Upper lobe of right lung (tissue), 1 donor: ENCODE measurements at places on chromosomes 7 and 10. TPM values are rescaled to one million over a fixed set of nuclear protein-coding genes. Genes with fewer than 3 reads are reported as not detected.

The ANK3 gene
- total RNA-seq, result 91.1 TPM

The GDI2 gene
- total RNA-seq, result 174 TPM

The FXYD4 gene
- total RNA-seq, result 1.1 TPM

The SEM1 gene
- total RNA-seq, result 29.5 TPM

The FAM25C gene
- total RNA-seq, result not detected

The VDAC2 gene
- total RNA-seq, result 119 TPM

The CDNF gene
- 0.61 TPM for total RNA-seq

The SFRP4 gene
- total RNA-seq, result 6.7 TPM

The PHKG1 gene
- 0.72 TPM for total RNA-seq

The ZNF746 gene
- 17.0 TPM for total RNA-seq

The CRTAC1 gene
- 128 TPM for total RNA-seq

The STARD3NL gene
- total RNA-seq, result 53.8 TPM

The FAM180A gene
- 6.8 TPM for total RNA-seq

GRCh38 chr7:140418653-140419052 is 14.8 kb downstream of the RAB19 start:
- H3K27ac ChIP-seq, result no peak overlapping the region
- no peak overlapping the region for H3K4me3 ChIP-seq
- H3K4me1 ChIP-seq, result no peaks in the 10 kb centered on the region

GRCh38 chr7:151238924-151239836 is 6.9 kb downstream of the CHPF2 start:
- DNase-seq, result no peak
- H3K4me3 ChIP-seq, result no peak overlapping the region
- no peak overlapping the region for H3K27ac ChIP-seq
- H3K27me3 ChIP-seq, result peaks cover 4% of the 10 kb centered on the region

DNA sequence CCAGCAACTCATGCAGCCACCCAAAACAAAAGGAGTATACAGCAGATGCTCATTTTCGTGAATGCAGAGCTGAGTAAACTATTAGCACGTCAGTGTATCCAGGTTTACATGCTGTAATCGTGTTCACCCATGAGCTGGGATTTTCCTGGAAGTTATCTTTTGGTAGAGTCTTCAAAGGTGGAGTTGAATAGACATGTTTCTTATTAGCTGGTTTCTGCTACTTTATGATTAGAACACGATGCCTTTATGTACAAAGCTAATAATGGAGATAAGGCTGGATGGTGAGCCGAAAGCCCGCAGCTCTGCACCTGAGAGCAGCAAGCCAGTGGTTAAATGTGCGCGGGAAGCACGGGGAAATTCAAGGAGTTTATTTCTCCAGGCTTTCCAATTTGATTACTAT is 123.8 kb downstream of the ADARB2 start:
- no peak for DNase-seq
- H3K27me3 ChIP-seq, result peaks cover 33% of the 10 kb centered on the region
- no peaks in the 10 kb centered on the region for H3K36me3 ChIP-seq
- H3K4me1 ChIP-seq, result no peaks in the 10 kb centered on the region
- no peak overlapping the region for H3K4me3 ChIP-seq
- no peak overlapping the region for H3K27ac ChIP-seq

DNA sequence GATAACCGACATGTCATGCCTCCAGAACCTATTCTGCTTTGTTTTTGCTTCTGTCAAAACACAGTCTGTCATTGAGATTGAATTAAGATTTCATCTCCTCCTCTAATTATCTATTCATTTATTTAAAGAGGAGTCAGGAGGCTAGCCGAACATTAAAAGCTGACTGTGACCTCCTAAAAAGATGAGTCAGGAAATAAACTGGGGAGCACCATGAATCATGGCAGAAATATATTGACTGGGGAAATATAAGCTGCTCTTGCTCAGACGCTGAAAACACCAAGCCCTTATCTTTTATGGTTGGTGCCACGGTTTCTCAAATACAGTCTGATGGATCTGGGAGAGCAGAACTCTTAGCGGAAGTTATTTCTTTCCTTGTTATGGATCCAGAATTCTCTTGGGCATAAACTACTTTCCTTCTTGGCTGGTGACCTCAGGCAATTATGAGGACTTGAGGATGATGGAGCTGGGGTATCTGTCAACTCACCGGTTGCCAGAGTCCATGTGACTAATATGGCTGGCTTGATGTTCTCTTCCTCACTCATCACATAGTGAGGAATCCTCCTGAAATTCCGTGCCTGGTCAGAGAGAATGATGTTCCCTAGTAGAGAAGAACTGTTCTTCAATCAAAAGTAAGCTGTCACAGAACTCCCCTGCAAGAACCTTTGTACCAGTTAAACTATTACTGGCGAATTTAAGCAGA is 307.6 kb upstream of the PHYHIPL start:
- H3K27ac ChIP-seq, result no peak overlapping the region
- no peaks in the 10 kb centered on the region for H3K4me1 ChIP-seq
- no peaks in the 10 kb centered on the region for H3K36me3 ChIP-seq
- H3K27me3 ChIP-seq, result no peaks in the 10 kb centered on the region

- H3K27ac ChIP-seq, result no peak overlapping the region
- no peak for DNase-seq
- no peaks in the 10 kb centered on the region for H3K4me1 ChIP-seq
- no peaks in the 10 kb centered on the region for H3K27me3 ChIP-seq
- H3K36me3 ChIP-seq, result no peaks in the 10 kb centered on the region
- H3K4me3 ChIP-seq, result no peak overlapping the region
Measured at GRCh38 chr10:116490028-116490662, 55.6 kb upstream of the PNLIP start.

DNA sequence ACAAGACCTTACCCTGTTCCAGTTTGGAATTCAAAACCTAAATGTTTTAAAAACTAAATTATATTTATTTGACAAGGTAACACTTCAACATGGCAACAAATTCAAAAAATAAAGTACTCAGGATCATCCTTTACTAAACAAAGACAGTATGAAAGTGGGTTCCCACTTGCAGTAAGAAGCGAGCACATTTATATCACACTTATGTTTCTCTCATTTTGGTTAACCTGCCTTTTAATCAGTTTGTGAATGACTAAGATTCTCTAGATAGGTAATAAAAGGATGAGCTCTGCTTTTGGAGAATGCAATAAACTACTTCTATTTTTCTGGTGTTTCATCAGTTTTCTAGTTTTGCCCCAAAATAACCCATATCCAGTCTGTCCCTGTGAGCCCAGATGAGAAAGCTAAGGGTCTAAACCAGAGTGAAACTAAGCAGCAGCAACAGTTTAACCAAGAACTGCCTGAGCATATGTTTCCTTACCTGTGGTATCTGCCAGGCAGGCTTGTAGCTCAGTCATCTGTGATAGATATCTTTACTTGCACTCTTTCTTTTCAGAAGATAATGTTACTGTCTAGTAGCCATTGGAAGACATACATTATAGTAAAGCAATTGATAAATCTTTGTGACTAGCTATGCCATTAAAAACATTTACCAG is 64.1 kb downstream of the ABLIM1 start:
- no peak for DNase-seq
- no peak overlapping the region for H3K4me3 ChIP-seq
- no peaks in the 10 kb centered on the region for H3K36me3 ChIP-seq
- H3K27me3 ChIP-seq, result no peaks in the 10 kb centered on the region
- no peaks in the 10 kb centered on the region for H3K4me1 ChIP-seq

- H3K36me3 ChIP-seq, result no peaks in the 10 kb centered on the region
- H3K4me3 ChIP-seq, result no peak overlapping the region
- H3K27ac ChIP-seq, result no peak overlapping the region
- H3K4me1 ChIP-seq, result no peaks in the 10 kb centered on the region
- DNase-seq, result no peak
Measured at GRCh38 chr10:21183025-21183424, 285.9 kb upstream of the NEBL start.

- H3K27ac ChIP-seq, result no peak overlapping the region
- H3K27me3 ChIP-seq, result no peaks in the 10 kb centered on the region
- H3K4me1 ChIP-seq, result no peaks in the 10 kb centered on the region
Measured at GRCh38 chr7:24442170-24442777, 131.0 kb upstream of the PALS2 start.

- no peaks in the 10 kb centered on the region for H3K36me3 ChIP-seq
- H3K4me3 ChIP-seq, result no peak overlapping the region
- peaks cover 82% of the 10 kb centered on the region for H3K4me1 ChIP-seq
- no peaks in the 10 kb centered on the region for H3K27me3 ChIP-seq
Measured at GRCh38 chr7:30474893-30475292, 3.7 kb downstream of the NOD1 start.

DNA sequence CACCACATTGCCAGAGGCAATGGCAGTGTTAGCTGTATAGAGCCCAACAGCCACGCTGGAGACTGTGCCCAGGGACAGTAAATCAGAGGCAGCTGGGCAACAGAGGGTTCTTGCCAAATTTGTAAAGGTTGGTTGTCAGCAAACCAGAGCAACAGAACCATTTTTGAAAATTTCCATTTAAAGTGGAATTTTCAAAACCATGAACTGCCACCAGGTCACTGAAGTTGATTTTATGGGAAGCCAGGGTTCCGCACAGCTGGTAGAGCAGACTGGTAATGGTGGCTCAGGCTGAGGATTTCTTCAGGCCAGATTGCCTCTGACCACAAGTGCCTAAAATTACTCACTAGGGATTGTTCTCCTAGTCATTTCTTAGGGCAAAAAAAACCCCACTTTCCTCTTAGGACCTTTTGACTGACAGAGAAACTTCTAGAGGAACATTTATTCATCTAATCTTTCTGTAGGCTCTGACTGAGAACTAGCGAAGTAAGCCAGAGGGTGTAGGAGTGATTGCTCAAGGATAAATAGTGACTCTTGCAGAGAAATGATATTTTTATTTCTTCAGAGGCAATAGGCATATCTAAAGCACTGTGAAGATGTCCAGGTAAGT is 342.4 kb downstream of the BBS9 start:
- DNase-seq, result no peak
- no peaks in the 10 kb centered on the region for H3K27me3 ChIP-seq
- no peak overlapping the region for H3K4me3 ChIP-seq
- no peaks in the 10 kb centered on the region for H3K4me1 ChIP-seq
- no peaks in the 10 kb centered on the region for H3K36me3 ChIP-seq

- DNase-seq, result no peak
- no peaks in the 10 kb centered on the region for H3K36me3 ChIP-seq
- H3K27me3 ChIP-seq, result no peaks in the 10 kb centered on the region
Measured at GRCh38 chr7:17126413-17127268, 171.8 kb upstream of the AHR start.

- DNase-seq, result peak; percentile 67
- H3K4me3 ChIP-seq, result no peak overlapping the region
- no peaks in the 10 kb centered on the region for H3K27me3 ChIP-seq
- H3K27ac ChIP-seq, result no peak overlapping the region
- no peaks in the 10 kb centered on the region for H3K4me1 ChIP-seq
Measured at GRCh38 chr7:132255898-132256297, 320.4 kb downstream of the PLXNA4 start.

DNA sequence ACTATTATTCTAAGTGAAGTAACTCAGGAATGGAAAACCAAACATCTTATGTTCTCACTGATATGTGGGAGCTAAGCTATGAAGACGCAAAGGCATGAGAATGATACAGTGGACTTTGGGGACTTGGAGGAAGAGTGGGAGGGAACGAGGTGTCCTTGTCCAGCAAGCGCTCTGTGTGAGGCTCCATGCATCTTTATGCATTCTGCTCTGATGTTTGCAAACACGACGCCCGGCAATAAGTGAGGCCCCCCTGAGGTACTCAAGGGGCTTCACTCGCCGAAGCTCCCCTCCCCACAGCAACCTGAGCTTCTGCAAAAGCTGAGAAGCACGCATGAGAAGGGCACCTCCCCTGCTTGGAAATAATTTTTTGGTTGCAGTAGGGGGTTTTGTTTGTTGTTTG is 103.3 kb downstream of the LHPP start:
- no peak overlapping the region for H3K27ac ChIP-seq
- H3K4me1 ChIP-seq, result peaks cover 3% of the 10 kb centered on the region
- DNase-seq, result no peak
- no peak overlapping the region for H3K4me3 ChIP-seq
- H3K36me3 ChIP-seq, result no peaks in the 10 kb centered on the region

DNA sequence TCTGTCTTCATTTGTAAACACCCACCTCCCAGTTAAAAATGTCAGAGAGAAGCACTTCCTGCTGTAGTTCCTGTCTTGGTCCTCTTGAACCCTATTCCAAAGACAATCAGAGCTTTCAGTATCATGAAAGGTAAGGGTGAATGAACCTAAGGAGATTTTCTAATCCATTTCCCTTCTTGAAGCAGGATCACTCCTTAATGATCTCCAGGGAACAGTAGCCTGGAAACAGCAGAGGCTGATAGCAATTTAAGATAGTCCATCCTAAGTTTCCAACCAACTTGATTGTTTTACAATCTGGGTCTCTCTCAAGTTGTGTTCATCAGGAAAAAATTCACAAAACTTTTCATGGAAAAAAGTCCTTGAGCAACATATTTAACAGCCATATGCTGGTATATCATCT is 273.6 kb downstream of the NEBL start:
- no peak overlapping the region for H3K27ac ChIP-seq
- no peaks in the 10 kb centered on the region for H3K27me3 ChIP-seq
- no peak overlapping the region for H3K4me3 ChIP-seq
- H3K4me1 ChIP-seq, result peaks cover 12% of the 10 kb centered on the region
- DNase-seq, result no peak
- no peaks in the 10 kb centered on the region for H3K36me3 ChIP-seq

DNA sequence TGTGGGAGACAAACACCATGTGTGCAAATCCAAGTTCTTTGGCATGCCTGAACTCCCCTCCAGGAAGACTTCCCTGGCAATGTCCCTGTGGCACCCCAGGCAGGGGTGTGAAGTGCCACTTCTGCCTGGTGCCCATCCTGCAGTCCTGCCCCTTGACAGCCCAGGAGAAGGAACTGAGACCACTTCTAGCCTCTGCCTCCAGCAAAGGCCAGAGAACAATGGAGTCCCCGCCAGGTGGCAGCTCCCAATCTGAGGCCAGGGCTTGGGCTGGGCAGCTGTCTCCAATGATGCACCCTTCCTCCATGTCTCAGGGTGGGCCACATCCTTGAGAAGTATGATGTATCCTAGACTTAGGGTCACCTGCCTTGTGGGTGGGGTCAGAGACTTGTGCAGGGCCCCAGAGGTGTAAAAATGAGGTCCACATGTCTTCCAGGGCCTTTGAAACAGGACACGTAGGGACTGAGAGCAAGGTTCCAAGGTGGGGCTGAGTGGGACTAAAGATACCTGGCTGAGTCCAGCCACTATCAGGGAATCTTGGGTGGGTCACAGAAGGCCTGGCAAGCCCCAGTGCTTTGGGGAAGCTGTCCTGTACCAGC is 5.5 kb downstream of the FXYD4 start:
- no peak overlapping the region for H3K4me3 ChIP-seq
- no peak for DNase-seq
- no peak overlapping the region for H3K27ac ChIP-seq
- H3K36me3 ChIP-seq, result no peaks in the 10 kb centered on the region

- H3K36me3 ChIP-seq, result no peaks in the 10 kb centered on the region
- no peak for DNase-seq
- no peaks in the 10 kb centered on the region for H3K27me3 ChIP-seq
- H3K4me3 ChIP-seq, result no peak overlapping the region
- no peak overlapping the region for H3K27ac ChIP-seq
- H3K4me1 ChIP-seq, result no peaks in the 10 kb centered on the region
Measured at GRCh38 chr10:116733566-116733965, 8.8 kb downstream of the HSPA12A start.
